SK-N-SH (cell line): ENCODE measurements at places on chromosomes 16 and 17. TPM values are rescaled to one million over a fixed set of nuclear protein-coding genes. Genes with fewer than 3 reads are reported as not detected.

Gene GP1BA
- not detected in 2 replicates for polyA plus RNA-seq

Gene KRTAP1-5
- polyA plus RNA-seq, result not detected in 2 replicates

DNA sequence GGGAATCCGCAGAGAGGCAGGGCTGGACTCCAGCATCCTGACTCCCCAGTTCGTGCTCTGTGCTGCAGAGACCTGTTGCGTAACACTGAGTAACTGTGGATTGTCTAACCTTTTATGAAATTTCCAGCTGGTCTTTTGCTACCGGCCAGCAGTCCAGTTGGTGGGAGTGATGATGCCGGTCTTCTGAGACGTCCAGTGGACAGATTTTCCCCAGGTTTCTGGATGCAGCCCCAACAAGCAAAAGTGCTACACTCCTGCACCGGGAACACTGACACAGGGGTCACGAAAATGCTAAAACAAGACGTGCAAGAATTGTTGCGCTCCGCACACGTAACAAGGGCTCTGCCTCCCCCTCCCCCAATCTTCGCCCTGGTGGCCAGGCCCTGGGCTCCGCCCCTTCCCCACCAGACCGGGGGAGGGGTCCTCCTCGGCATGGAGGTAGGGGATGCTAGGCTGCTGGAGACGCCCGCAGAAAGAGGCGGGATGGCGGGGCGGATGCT lies 701 bp upstream of the MRC2 start:
- DNase-seq, result peak; percentile 88

DNA sequence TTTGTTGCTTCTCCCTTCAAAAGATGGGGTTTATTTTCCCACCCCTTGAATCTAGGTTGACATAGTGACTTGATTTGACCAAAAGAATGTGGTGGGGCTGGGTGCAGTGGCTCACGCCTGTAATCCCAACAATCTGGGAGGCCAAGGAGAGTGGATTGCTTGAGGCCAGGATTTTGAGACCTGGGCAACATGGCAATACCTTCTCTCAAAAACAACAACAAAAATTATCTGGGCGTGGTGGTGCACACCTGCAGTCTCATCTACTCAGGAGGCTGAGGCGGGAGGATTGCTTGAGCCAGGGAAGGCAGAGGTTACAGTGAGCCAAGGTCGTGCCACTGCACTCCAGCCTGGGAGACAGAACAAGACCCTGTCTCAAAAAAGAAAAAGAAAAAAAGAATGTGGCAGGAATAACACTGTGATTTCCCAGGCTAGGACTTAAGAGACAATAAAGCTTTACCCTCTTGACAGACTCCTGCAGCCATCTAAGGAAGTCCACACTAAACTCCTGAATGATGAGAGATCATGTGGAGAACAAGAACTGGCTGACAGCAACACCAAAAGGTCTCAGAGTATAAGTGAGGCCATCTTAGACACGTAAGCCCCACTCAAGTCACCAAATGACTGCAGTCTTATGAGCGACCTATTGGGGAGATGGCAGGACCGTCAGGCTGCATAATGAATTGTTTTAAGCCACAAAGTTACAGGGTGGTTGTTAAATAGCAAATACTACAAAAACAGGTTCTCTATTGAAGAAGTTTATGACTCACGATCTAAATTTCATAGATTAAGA lies 37.0 kb downstream of the FBXL20 start:
- DNase-seq, result no peak

- no peak for DNase-seq
Measured at GRCh38 chr16:6947291-6947690, 385.4 kb upstream of the RBFOX1 start.
